ENCODE measurements at places on chromosomes 12 and 14.

DNA sequence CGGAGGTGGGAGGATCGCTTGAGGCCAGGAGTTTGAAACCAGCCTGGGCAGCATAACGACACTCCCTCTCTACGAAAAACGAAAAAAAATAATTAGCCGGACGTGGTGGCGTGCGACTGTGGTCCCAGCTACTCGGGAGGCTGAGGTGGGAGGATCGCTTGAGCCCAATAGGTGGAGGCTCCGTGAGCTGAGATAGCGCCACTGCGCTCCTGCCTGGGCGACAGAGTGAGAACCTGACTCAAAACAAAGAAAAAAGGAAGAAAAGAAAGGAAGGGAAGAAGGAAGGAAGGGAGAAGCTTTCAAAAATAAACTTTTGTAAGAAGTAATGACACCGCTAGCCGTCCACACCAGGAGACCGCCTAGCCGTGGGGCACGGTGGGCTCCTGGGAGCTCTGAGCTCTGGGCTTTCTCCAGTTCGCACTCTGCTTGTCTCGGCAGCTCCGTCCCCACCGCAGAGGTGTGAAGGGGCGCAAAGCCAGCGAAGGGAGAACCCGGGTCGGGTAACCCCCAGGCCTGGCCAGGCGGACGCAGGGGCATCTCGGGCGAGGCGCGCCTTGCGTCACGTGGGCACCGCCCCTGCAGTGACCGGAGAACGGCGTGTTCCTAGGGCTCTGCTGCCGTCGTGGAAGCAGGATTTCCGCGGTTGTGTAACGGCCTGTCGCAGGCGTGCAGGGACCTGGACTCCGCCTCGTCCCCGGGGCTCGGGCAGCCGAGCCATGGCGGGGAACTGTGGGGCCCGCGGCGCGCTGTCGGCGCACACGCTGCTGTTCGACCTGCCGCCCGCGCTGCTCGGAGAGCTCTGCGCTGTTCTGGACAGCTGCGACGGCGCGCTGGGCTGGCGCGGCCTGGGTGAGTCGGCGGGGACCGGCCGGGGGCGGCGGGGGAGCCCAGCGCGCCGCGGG, at the start of gene IRAK3:
IRAK3 (plus strand) TSS at position 631 of the 902 bp plus-strand sequence; CDS start at position 717, 86 bp downstream.
- no peak for DNase-seq

- no peak for DNase-seq
These were observed 48.8 kb upstream of the CHST11 start for GRCh38 chr12:104407922-104408321.

- DNase-seq, result no peak
These were observed 46.7 kb downstream of the SMUG1 start for GRCh38 chr12:54142114-54142475.

DNA sequence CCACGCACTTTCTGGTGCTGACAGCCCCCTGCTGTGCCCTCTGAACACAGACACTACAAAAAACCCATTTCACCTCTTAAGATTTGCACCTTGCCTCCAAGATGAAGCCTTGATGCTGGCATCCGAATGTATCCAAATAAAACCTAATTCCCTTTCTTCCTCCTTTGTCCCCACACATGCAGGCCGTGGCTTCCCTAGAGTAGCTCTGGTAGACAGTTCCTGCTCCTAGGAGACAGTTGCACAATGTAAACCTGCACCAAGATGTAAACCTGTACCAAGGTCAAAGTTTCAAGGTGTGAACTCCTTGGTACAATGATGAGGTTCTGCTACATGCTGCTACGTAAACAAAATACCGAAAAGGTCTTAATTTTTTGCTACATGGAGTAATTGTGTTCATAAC, 625 bp upstream of the ABHD12B start:
- DNase-seq, result no peak

- DNase-seq, result no peak
These were observed 139.8 kb downstream of the TSPAN9 start for GRCh38 chr12:3216726-3217682.
